ENCODE measurements at places on chromosomes 12 and 14.

DNA sequence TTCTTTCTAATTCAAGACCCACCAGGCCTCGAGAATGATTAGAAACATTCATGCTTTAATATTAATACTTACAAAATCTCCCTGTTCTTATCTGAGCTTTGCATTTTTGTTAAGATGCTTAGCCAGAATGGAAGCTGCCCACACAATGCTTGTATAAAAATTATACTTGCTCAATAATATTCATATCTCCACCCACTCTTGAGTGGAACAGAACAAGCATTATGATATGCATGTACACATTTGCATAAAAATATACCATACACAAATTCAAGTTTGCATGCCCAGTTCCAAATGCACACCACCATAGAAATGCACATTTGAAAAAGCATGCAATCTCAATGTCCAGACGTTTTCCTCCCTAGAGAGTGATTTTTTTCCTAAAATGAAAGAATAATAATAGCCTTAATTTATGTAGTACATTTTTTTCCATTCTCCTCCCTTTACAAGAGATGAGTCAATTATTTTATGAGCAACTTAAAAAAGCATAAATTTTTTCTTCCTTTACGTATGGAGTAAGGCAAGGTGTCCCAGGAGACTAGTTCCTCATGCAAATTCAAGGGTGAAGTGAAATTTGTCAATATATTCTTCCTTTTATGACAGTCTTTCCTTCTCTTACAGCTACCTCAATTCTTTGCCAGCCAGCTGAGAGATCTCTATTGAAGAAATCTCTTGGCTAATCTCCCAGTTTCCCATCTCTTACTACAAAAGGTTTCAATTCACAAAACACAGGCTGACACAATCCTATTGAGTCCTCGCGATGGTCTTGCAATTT lies 313.1 kb upstream of the GARIN6 start:
- DNase-seq: no peak

DNA sequence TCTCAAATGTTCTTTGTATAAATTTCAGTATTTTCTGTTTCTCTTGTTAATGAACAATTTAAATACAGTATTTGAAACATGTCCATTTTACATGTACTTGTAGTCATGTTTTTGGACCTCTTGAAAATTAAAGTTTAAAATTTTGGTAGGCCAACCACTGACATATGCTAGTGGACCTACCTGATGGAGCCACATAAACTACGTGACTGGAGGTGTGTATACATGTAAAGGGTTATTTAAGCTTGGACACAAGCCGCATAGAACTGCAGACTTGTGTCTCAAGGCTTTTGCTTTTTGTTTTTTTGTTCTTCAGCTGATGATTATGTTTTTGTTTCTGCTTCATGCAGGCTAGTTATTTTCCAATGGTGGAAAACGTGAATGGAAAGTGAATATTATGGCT lies 568.5 kb upstream of the MDGA2 start:
- DNase-seq: no peak

DNA sequence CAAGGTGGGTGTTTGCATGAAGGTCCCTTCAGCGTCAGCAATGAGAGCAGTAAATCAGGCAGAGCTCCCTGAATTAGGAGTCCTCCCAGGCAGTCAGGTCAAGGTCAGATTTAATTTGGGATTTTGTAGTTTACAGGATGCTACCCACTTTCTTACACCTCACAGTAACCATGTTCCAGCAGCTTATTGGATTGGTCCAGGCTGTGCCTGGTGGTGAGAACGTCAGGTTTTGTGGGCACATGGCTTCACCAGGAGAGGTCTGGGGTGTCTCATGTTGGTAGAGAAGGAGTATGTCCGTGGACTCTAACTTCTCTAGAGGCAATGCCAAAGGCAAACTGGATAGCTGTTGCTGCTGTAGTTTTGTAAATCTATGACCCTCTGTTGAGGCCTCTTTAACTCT lies 158.3 kb downstream of the CACNA1C start:
- no peak for DNase-seq

DNA sequence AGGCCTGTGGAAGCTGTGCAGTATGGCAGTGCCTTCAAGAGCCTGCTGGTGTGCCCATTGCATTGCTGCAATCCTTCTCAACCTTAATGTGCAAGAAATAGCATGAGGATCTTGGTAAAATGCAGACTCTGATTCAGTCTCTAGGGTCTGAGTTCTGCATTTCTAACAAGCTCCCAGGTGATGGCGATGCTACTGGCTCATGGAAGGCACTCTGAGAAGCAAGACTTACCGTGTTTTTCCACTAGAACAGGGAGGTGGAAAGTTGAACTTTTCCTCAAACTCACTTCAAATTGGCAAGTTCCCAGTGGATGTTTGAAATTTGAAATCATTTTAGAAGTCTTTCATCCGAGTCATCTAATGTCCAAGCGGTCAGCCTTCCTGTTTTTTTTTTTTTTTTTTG lies 55.5 kb downstream of the MYRFL start:
- DNase-seq: no peak

DNA sequence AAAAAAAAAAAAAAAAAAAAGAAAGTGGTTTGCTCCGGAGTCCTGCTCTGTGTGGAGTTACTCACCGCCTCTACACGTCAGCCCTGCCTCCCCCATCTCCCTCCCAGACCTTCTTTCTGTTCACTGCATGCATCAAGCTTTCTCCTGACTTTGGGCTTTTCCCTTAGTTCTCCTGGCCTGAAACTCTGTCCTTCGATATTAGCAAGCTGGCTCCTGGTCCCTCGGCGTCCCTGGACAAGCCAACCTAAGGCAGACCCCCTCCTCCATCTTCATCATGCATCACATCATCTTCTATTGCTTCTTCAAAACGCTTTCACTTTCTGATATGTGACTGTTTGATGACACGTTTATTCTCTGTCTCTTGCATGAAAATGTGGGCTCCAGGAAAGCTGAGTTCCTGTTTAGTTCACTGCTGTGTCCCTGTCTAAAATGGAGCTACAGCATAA lies 40.6 kb downstream of the SLC15A4 start:
- DNase-seq: no peak

DNA sequence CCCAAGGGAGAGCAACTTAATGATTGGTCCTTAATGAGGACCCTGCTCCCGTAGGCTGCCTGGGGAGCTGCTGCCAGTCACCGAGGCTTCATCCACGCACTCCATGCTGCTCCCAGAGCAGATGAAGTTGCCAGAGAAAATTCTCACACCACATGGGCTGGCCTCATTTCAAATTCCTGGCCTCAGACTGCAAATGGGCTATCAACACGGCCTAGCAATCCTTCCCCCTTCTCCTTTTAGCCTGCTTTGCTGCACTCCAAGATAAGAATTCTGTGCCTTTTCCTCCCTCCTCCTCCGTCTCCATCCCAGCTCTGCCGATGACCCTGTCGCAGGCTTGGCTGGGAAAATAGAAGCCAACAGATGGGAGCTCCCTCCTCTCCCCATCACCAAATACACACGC lies 10.8 kb upstream of the DGLUCY start:
- no peak for DNase-seq

- DNase-seq: no peak
Observed at GRCh38 chr14:56666716-56667115, 87.1 kb downstream of the TMEM260 start.

DNA sequence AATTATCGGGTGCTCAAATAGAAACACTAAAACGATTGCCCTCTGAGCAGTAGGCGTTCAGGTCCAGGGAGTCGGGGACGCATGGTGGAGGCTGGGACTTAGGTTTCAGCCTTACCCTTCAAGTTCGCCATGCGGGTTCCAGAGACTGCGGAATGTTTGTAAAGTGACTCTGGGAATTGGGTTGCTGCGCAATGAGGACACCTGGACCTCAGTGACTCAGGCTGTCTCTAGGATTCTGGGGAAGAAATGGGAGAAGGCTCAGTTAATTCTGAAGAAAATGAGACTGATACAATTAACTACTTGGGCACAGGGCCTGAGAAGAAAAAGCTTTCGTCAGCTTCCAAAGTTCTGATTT lies 1.1 kb downstream of the LGALS3 start:
- no peak for DNase-seq

GRCh38 chr12:114918535-114919233 lies 234.7 kb upstream of the TBX3 start:
- no peak for DNase-seq

DNA sequence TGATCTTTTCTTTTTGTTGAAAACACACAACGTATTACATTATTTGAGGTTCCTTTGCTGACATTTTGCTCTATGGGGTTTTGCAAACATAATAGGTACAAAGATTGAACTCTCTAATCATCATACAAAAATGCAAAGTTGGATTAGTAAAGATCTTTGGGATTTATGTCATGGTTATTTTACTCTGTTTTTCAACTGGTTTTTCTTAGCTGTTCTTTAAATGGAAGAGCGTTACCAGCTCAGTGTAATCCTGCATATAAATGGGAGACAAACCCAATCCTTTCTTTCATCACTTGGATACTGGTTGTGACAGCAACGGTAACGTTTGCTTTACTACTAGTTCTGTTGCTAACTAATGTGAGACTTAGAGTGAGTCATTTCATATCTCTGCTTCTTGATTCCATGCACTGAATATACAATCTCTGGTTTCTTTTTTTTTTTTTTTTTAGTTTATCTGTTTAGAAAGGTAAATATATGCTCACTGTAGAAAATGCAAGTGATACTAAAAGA lies 104.9 kb upstream of the NOVA1 start:
- no peak for DNase-seq

DNA sequence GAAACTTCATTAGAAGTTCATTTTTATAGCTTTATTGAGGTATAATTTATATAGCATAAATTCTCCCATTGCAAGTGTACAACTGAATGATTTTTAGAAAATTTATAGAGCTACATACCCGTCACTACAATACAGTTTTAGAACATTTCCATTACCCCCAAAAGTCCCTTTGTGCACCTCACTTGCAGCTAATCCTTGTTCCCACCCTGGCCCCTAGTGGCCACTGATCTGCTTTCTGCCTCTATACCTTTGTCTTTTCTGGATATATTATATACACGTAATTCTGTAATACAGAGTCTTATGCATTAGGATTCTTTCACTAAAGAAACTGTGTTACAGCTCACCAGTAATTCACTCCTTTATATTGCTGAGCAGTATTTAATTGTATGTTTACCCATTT lies 145.1 kb upstream of the DIO2 start:
- DNase-seq: no peak

DNA sequence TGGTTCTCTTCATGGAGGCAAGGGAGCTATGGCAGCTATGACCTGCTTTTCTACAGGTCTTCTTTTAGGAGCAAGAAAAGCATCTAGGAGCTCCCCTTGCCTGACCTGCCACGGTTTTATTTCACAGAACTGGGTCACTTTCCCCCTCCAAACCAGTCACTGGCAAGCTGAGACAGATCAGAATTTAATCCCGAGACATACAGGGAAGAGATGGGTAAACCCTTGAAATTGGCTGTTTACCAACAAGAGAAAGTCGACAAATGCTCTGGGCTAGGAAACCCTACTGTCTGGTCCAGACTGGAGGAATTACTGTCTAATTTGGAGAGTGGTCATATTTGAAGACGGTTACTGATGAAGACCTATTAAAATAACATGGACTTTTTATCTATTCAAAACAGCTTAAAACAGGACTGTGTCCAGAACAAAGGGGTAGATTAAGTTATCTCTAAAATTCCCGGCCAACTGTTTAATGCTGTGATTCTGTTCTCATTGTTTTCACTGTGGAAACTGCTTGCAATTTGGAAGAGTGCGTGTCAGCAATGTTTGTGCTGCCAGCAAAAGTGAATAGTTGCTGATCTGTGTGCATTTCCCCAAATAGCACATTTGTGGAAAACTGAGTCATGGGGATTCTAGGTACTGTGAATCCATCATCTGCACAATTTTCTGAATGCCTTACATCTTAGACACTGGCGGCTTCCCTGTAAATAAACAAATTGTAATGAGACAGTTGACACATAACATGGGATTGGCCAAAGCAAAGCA lies 73.4 kb upstream of the EEA1 start:
- no peak for DNase-seq

DNA sequence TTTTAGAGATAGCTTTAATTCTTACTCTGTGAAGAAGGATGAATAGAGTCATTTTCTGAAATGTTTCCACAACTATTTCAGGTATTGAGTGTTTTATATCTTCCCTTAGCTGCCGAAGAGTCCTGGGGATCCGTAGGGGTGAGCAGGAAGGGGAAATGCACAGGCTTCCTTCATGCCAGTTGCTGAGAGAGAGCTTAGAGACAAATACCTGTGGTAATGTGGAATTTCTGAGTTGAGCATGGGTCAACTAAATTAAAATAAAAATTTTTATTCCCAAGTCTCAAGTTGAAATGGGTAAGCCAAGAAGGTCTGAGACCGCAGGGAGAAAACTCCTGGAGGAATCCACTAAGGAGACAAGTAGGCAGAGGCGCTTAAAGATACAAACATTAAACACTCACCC lies 185.7 kb downstream of the DAD1 start:
- no peak for DNase-seq

DNA sequence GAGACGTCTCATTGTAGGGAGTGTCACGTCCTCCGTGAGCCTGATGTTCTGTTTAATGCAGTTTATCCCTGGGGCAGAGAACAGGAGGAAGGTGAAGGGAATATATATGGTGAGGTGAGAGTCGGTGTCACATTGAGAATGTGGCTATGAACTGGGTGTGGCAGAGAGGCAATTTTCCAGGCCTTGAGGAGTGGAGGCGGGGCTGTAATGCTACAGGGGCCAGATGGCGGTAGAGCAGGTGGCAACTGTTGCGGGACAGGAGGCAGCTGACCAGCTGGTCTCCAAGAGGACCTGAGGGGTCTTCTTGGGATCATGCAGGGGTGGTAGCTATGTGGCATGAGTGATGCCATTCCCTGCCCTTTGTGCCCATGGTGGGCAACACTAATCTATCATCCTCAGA lies 59.6 kb downstream of the CACNA1C start:
- no peak for DNase-seq

- DNase-seq: no peak
Observed at GRCh38 chr14:90140956-90141316, 79.1 kb downstream of the KCNK13 start.

GRCh38 chr14:20428802-20429201 lies 7.2 kb downstream of the KLHL33 start:
- no peak for DNase-seq

GRCh38 chr12:130236446-130236845 lies 74.2 kb downstream of the FZD10 start:
- no peak for DNase-seq

DNA sequence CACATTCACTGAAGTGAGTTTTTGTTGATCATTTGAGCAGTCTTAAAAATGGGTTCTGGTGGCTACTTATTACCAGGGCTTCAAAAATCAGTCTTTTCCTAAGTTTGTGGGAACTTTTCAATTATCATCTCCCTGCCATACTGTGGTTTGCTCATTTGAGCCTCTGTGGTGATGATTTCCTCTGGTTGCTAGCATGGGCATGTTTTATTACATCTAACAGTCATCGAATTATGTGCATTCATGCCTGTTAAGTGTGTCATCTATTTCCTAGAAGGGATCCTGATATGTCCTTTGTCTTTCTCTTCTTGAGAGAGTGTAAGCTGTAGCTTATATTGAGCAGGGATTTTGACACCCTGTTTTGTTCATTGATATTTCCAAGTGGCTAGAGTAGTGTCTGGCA lies 116.8 kb downstream of the WIF1 start:
- no peak for DNase-seq

GRCh38 chr12:7373226-7373625 lies 69.4 kb downstream of the ACSM4 start:
- no peak for DNase-seq

- DNase-seq: no peak
Observed at GRCh38 chr12:112480931-112481330, 62.2 kb downstream of the PTPN11 start.

- DNase-seq: no peak
Observed at GRCh38 chr12:75756771-75757170, 245.4 kb upstream of the KRR1 start.

Data from T follicular helper cell (primary cell).